ENCODE measurements at places on chromosomes 1 and 21. TPM values are rescaled to one million over a fixed set of nuclear protein-coding genes. Genes with fewer than 3 reads are reported as not detected.

DNA sequence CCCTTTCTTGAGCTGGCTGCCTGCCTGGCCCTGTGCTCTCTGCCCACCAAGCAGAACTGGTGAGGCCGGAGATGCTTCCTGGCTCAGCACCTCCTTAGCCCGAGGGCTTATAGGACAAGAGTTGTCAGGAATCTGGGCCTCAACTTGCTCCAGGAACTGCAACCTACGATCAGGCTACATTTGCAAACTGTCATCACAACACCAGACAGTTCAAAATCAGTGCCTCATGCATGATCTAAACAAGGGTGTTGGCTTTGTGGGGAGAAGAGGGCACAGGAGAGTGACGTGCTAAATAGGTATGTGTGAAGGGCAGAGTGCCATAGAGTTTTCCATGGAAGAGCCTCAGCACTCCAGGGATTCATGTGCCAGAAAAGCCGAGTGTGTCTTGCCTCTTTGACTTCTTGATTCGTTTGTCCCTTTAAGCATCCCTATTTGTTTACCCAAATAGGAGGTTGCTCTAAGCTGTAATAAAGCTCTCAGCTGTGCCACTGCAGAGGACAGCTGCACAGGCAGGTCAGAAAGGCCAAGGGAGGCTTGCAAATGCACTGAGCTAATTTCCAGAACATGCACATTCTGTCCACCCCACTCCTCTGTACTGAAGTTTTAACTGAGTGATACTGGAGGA lies 30.2 kb upstream of the NEK2 start:
- H3K27ac ChIP-seq: no peak overlapping the region
- DNase-seq: no peak
- no peaks in the 10 kb centered on the region for H3K4me1 ChIP-seq
- H3K27me3 ChIP-seq: no peaks in the 10 kb centered on the region
- H3K4me3 ChIP-seq: no peak overlapping the region
- no peaks in the 10 kb centered on the region for H3K36me3 ChIP-seq

DNA sequence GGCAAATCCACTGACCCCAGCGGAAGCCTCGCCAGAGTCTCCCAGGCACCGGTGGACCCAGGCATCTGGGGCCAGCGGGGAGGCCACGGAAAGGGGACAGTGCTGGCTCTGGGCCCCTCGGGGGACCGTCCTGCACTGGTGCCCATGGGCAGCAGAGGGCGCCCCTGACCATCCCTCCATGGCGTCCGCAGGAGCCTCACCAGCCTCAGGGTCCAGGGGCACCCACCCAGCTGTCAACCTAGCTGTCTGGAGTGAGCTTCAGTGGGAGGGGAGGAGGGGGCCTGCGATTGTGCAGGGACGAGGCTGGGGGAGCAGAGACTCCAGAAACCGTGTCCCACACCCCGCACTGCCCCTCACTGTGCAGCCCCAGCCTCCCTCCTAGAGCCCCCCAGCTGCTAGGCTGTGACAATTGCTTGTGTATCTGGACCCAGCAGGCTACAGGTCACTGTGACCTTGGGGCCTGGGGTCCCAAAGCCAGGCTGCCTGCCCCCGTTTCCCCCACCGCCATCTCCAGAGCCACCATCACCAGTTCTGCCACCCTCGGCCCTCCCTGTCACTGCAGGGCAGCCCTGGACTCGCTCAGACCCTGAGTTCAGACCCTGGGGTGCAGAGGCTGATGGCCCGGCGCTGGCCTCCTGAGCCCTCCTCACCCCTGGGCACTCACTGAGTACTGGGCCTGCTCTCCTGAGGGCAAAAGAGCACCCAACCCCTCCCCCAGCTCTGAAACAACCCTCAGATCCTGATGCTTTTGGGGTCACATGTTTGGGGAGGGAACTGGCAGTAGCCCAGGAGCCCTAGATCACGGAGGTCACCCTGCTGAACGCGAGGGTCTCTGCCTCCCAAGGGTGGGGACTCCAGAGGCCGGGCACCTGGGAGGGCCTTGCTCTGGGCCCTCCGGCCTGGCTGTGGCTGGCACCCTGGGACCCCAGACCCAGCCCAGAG lies 10.6 kb upstream of the COL6A1 start:
- no peaks in the 10 kb centered on the region for H3K36me3 ChIP-seq
- peaks cover 57% of the 10 kb centered on the region for H3K27me3 ChIP-seq
- no peak overlapping the region for H3K27ac ChIP-seq
- no peak for DNase-seq

- no peaks in the 10 kb centered on the region for H3K36me3 ChIP-seq
- H3K27ac ChIP-seq: peak overlapping the region; percentile 90
- peaks cover 55% of the 10 kb centered on the region for H3K4me1 ChIP-seq
- peak overlapping the region; percentile 64 for H3K4me3 ChIP-seq
- DNase-seq: peak; percentile 93
Measured at GRCh38 chr1:226001963-226002666, 3.0 kb upstream of the SDE2 start.

GRCh38 chr1:7128293-7128692 lies 343.0 kb downstream of the CAMTA1 start:
- H3K27me3 ChIP-seq: no peaks in the 10 kb centered on the region
- no peak overlapping the region for H3K27ac ChIP-seq
- no peak for DNase-seq
- peaks cover 7% of the 10 kb centered on the region for H3K4me1 ChIP-seq
- H3K4me3 ChIP-seq: no peak overlapping the region

GRCh38 chr1:212301580-212301979 lies 16.4 kb downstream of the PPP2R5A start:
- no peak for DNase-seq
- no peaks in the 10 kb centered on the region for H3K36me3 ChIP-seq
- H3K4me3 ChIP-seq: no peak overlapping the region
- no peak overlapping the region for H3K27ac ChIP-seq

- no peaks in the 10 kb centered on the region for H3K4me1 ChIP-seq
- no peak for DNase-seq
- no peaks in the 10 kb centered on the region for H3K27me3 ChIP-seq
- no peak overlapping the region for H3K4me3 ChIP-seq
- H3K27ac ChIP-seq: no peak overlapping the region
Measured at GRCh38 chr1:11107599-11107998, 7.9 kb upstream of the EXOSC10 start.

- no peak for DNase-seq
- H3K4me3 ChIP-seq: no peak overlapping the region
- no peaks in the 10 kb centered on the region for H3K36me3 ChIP-seq
Measured at GRCh38 chr1:162279136-162279498, 97.5 kb downstream of the SPATA46 start.

DNA sequence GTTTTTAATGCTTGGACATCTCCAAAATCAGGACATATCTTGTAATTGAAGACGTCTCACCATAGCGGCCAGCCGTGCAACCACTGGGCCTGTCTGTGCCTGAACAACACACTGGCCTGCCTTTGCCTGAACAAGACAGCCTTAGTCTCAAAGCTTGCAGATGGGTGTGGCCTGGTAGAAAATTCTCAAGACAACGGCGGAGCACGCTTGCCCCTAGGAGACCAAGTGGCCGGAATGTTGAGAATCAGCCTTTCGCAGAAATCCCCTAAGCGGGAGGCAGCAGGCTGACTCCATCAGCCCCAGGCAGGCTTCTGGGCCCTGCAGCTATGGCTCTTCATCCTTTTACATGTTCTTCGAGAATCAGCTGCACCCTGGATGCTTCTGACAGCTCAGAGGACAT lies 98.0 kb upstream of the C1orf174 start:
- H3K4me3 ChIP-seq: no peak overlapping the region
- no peak overlapping the region for H3K27ac ChIP-seq
- no peaks in the 10 kb centered on the region for H3K36me3 ChIP-seq
- DNase-seq: no peak
- H3K27me3 ChIP-seq: no peaks in the 10 kb centered on the region
- H3K4me1 ChIP-seq: no peaks in the 10 kb centered on the region

DNA sequence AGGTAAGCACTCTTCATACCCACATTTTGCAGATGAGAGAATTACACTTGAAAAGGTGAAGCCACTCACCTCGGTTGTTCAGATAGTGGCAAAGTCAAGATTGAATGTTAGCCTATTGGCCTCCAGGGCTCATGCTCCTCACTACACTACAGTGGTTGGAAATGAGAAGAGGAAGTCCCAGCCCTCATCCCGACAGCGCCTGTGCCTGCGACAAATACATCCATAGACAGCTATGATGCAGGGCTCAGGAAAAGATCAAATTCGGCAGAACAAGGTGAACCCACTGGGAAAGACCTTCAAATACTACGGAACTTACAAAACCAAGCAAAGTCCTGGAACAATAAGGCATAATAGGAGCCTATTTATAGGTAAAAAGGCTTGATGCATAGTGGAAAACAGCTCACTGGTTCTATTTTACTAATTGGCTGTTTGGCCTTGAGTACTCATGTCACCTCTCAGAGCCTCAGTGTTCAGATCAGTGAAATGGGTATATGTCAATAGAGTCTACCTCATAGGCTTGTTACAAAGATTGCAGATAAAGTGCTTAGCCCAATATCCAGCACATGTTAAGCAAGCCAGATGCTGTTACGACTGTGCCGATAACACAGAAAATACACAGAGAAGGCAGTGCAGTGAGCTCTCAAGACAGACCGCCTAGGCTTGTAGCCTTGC lies 3.5 kb downstream of the SPOCD1 start:
- DNase-seq: no peak
- no peak overlapping the region for H3K4me3 ChIP-seq
- no peaks in the 10 kb centered on the region for H3K4me1 ChIP-seq
- no peaks in the 10 kb centered on the region for H3K36me3 ChIP-seq
- H3K27me3 ChIP-seq: no peaks in the 10 kb centered on the region

GRCh38 chr1:197067457-197067818 lies 378 bp upstream of the F13B start:
- H3K36me3 ChIP-seq: no peaks in the 10 kb centered on the region
- H3K4me1 ChIP-seq: no peaks in the 10 kb centered on the region
- H3K4me3 ChIP-seq: no peak overlapping the region
- H3K27me3 ChIP-seq: no peaks in the 10 kb centered on the region
- H3K27ac ChIP-seq: no peak overlapping the region
- DNase-seq: no peak

DNA sequence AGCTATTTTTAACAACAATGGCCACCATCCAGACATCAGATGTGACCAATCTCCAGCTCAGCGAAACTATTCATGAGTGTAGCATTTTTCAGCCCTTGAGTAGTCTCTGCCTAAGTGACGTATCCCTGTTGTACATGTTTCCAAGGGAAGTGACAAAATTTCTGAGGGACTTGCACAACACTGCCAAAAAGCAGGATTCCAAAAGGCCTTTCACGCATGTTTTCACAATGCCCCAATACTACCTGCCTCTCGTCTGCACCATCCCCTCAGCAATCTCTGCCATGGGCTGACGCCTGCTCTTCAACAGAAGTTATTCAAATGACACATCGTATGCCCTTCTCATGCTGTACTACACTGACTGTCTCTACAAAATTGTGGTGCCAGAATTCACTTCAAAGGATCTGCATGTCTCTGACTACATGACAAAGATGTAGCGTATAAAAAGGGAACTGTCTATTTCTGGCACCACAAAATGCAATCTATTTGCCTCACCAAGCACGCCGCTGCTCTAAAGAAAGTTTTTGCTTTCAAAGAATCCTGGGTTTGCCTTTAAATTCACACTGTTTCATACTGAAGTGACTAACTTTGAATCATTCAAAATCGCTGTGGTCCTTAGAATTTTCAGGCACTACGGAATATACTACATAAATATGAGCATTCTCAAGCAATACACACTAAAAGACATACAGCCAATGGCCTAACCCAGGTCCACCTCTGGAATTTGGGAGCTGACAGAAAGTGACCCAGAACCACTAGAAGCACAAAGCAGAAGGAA lies 32.9 kb downstream of the JAK1 start:
- H3K36me3 ChIP-seq: no peaks in the 10 kb centered on the region
- peak overlapping the region; percentile 92 for H3K27ac ChIP-seq
- H3K4me3 ChIP-seq: no peak overlapping the region
- H3K4me1 ChIP-seq: peaks cover 37% of the 10 kb centered on the region
- H3K27me3 ChIP-seq: no peaks in the 10 kb centered on the region
- DNase-seq: peak; percentile 94

- no peak overlapping the region for H3K27ac ChIP-seq
- no peak overlapping the region for H3K4me3 ChIP-seq
- H3K36me3 ChIP-seq: no peaks in the 10 kb centered on the region
- H3K4me1 ChIP-seq: no peaks in the 10 kb centered on the region
- H3K27me3 ChIP-seq: no peaks in the 10 kb centered on the region
- DNase-seq: no peak
Measured at GRCh38 chr1:98733782-98734112, 72.2 kb downstream of the SNX7 start.

DNA sequence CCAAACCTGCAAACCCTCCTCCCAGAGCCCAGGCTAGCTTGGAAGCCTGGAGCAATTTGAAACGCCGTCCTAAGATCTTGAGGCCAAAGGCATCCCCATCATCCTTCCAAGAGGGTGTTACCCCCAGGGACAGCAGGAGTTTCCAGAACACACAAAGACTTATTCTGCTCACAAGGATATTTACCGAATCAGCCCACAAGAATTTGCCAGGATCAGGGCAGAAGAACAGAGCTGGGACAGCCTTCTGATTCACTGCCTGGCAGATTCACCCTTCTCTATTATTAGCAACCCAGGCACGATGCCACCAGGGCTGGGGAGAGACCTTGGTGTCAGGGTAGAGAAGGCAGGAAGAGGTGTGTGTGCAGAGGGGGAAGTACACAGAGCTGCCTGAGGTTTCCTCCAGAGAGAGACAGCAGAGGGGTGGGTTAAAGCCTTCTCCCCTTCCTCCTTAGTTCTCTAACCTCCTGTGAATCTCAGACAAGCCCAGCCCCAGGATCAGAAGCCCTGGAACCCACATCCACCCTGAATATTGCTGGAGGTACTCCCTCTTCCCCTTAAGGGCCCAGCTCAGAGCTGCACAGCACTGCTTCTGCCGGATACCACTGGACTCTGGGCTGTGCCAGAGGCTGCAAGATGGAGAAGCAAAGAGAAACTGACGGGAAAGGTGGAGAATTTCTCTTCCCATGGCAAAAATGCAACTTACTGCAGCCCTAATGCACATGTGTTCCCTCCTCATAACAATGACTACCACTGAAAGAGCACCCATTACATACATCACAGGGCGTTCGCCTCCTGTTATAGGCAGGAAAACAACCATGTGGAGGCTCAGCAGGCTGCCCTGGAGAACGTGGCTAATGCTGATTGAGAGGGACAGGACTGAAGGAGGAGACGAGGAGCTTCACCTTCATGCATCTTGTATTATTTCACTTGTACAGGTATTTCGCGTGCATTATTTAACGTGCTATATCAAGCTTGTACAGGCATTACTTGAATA lies 61.8 kb downstream of the ITPKB start:
- DNase-seq: peak; percentile 81
- H3K27me3 ChIP-seq: no peaks in the 10 kb centered on the region
- peak overlapping the region; percentile 99 for H3K27ac ChIP-seq
- H3K4me1 ChIP-seq: peaks cover 78% of the 10 kb centered on the region
- no peaks in the 10 kb centered on the region for H3K36me3 ChIP-seq
- no peak overlapping the region for H3K4me3 ChIP-seq

DNA sequence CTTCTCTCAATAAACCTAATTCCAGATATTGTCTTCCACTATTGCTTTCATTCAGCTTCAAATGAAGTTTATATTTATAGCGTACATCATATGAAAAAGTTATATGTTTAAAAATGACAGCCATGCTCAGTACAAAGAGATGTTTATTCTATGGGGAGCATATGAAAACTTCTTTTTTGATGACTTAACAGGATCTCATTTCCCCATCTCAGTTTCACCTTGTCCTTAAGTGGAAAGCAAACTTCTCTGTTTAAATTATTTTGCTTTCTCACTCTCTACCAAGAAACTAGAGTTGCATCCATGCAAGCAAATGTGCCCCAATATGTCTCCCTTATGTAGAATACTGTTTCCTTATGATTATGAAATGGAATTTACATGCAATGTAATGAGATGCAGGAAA lies 799.5 kb upstream of the RGS18 start:
- no peak for DNase-seq
- no peaks in the 10 kb centered on the region for H3K36me3 ChIP-seq
- no peak overlapping the region for H3K4me3 ChIP-seq
- H3K27ac ChIP-seq: no peak overlapping the region
- no peaks in the 10 kb centered on the region for H3K4me1 ChIP-seq

The LHX8 gene
- not detected for polyA plus RNA-seq

The RPRD2 gene
- 5.9 TPM for polyA plus RNA-seq
